ENCODE measurements at places on chromosomes 5 and 9.

GRCh38 chr5:59188419-59189225 is 605.7 kb downstream of the RAB3C start:
- peak; percentile 30 for DNase-seq

DNA sequence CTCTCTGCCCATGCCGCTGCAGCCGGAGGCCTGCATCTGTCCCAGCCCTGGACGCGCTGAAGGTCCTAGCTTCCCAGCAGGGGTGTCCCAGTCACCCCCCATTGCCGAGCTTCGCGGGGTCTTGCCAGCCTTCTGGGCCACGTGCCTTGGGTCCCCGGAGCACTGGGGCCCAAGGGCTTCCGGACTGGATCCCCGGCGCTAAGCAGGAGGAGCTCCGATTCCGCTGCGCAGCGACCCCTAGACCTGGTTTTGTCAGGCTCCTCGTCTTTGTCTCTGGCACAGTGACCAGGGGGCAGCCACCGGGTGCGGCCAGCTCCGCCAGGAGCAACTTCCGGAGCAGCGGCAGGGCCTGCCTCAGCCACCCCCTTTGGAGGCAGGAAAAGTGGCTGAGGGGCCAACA is 3.3 kb upstream of the IRX1 start:
- no peak for DNase-seq

- no peak for DNase-seq
Measured at GRCh38 chr9:97895695-97896332, 26.5 kb downstream of the TRMO start.

GRCh38 chr5:151213803-151214613 is 9.9 kb downstream of the CCDC69 start:
- peak; percentile 79 for DNase-seq

GRCh38 chr5:58183078-58183785 is 276.7 kb downstream of the PLK2 start:
- no peak for DNase-seq

GRCh38 chr9:84677080-84677479 is 7.6 kb downstream of the NTRK2 start:
- no peak for DNase-seq

DNA sequence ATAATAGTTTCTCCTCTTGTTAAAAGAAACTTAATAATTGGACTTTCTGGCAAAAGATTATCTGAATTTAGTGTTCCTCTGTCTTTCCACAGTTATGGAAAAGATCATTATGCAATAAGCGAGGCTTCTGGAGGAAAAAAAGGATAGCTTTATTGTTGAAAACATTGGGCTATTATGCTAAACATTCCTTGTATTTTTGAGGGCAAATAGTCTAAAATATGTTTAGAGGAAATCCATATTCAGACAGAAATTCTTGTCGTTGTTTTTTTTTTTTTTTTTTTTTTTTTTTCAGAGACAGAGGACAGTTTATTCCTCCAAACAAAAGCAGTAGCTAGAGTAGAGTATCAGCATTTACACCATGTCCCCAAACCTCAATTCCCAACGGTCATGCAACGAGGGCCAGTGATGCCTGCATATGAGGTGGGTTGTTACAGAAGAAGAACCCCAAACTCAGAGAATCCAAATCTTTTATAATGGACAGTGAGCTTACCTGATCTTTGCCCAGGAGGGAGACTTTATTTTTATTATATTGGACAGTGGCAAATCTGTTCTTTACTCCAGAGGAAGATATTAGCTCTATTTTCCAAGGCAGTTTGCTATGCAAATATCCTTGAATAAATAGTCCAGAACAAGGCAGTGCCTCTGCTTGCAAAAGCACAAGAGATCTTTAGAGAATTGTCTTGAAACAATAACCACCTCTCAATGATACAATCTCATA is 48.4 kb upstream of the CDK5RAP2 start:
- DNase-seq, result no peak

- no peak for DNase-seq
Measured at GRCh38 chr5:26889815-26890214, 148.6 kb downstream of the CDH9 start.

- no peak for DNase-seq
Measured at GRCh38 chr9:123281659-123282350, 13.4 kb upstream of the STRBP start.

DNA sequence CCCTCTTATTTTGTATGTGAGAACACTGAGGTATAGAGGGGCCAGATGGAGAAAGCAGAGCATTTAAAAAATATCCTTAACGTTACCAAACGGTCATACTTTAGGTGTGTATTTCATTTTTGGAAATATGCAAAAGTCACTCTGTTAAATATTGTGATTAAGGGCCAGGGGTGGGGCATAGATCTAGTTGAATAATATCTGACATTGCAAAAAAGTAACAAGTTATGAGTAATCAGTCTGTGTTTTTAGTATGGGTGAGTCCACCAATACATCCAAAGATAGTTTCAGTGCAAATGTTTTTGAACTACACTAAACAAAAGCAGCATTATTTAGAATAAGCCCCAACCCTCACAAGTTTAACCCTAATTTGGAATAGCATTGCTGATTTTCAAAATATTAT is 45.3 kb upstream of the CCDC112 start:
- no peak for DNase-seq

DNA sequence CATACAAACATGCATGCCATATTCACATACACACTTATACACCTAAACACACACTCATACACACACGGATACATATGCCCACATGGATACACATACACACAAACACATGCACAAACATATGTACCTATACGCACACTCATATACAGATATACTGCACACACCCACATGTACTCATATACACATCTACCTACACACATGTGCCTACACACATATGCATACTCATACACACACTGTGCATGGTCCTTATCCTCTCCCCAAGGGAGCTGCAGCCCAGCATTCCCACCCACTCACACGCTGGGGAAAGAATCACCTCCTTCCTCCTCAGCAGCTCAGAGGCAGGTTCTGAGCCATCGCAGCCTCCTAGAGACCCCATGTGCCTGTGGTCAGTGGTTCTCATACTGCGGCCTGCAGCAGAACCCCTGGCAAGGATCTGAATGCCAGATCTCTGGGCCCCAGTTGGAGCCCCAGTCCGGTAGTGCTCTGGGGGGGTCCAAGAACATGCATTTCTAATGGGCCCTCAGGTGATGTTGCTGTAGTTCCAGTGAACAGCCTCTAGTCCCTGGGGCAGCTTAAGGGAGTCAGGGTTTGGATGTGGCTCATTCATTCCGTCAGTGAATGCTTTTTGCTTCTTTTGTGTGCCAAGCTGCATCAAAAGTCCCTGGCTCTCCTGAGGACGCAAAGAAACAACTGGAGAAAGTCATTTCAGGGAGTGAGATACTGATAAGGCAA is 39.0 kb downstream of the SEMA4D start:
- DNase-seq, result no peak

- DNase-seq, result no peak
Measured at GRCh38 chr5:151696470-151697061, 9.9 kb upstream of the SPARC start.

GRCh38 chr5:109844148-109844547 is 154.4 kb downstream of the MAN2A1 start:
- DNase-seq, result no peak

GRCh38 chr9:84123648-84124406 is 143.2 kb downstream of the RMI1 start:
- DNase-seq, result no peak

DNA sequence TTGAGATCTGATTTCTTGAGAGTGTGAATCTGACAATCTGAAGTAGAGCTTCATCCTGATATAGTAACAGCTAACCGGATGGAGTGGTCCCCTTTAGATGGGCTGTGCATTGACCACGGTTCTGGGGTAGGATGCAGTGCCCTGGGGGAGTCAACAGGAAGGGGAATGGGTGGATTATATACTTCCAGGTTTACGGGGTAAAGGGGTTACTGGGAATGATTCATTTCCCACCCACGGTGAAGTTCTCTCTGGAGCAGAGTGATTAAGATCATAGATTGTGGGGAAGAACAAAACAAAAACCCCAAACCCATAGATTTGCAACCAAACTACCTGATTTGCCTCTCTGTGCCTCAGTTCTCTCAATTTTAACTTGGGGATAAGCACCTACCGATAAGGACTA is 1.5 kb upstream of the B4GALT7 start:
- no peak for DNase-seq

DNA sequence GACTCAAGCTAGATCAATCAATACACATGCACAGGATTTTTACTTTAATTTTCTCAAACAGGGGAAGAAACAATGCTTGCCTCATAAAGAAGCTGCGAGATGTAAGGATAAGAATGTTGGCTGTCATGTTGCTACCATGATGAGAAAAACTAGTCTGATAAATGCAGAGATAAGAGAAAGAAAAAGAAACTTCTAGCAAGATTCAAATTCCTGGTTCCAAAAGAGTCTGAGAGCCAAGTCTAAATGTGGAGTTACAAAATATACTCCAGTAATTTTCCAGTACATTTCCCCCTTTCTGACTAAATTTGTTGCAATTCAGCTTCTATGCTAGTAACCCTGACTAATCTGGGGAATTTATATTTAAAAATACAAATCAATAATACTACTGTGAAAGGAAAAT is 10.4 kb upstream of the ANXA1 start:
- no peak for DNase-seq

- no peak for DNase-seq
Measured at GRCh38 chr9:34796924-34797323, 87.0 kb upstream of the CCL21 start.

GRCh38 chr9:109107402-109108240 is 12.1 kb downstream of the TMEM245 start:
- no peak for DNase-seq

DNA sequence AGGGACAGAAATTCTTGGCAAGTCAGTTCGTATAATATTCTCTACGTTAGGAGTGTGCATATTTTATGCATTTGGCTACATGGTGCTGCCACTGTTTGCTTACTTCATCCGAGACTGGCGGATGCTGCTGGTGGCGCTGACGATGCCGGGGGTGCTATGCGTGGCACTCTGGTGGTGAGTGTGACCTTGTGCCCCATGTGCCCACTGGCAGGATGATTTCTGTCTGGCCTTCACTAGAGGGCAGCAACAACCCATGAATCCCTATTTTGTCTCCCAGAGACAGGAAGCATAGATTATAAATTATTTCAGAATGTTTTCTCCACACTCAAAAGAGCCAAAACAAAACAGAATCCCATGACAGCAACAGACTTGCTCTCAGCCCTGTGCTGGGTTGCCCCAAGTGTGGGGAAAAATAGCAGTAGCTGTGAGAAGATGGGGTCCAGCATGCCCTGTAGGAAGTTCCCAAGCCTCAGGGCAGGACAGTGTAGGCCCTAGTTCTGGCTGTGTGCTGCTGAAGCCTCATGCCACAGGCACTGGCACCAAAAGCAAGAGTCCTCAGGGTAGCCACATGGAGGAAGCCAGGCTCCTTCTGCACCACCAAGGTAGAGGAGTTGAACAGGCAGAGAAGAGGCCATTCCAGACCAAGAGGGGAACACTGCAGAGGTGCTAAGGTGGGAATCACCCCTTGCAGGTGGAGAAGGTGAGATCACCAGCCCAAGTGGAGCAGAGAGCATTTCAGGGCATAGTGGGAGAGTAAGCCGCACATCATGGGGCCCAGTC is 16.0 kb downstream of the SLC22A5 start:
- DNase-seq, result peak; percentile 32

- DNase-seq, result no peak
Measured at GRCh38 chr5:172733131-172733973, 37.6 kb downstream of the DUSP1 start.

- no peak for DNase-seq
Measured at GRCh38 chr9:14585730-14586473, 107.3 kb downstream of the ZDHHC21 start.

DNA sequence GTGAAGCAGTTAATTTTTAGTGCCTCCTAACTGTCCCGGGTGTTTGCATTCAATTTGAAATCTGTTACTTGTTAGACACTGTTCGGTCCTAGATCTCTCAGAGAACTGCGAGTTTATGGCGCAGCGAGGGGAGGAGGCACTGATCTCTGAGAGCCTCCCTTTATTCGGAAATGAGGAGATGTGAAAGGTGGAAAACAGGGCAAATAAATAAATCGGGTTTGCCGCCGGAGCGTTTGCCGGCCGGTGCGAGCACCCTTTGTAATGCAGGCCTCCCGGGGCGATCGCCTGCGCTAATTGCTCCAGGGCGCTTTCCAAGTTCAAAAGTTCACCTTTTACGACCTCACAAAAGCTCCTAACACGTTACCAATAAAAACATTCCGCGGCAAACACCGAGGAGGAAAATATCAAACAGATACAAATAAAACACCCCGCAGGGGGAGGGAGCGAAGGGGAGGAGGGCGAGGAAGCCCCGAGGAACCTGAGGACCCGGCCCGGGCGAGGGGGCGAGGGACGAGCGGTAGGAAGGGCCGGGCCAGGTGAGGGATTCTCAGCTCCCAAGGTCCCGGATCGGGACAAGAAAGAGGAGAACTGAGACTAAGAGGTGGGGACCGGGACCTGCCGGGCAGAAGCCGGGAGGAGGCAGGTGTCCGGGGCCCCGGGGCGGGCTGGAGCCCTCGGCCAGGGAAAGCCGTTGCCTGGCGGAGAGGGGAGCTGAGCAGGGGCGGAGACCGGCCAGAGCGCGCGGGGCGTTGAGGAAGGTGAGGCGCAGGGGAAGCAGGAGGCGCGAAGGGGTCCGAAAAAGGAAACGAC is 1.4 kb downstream of the NR6A1 start:
- DNase-seq, result peak; percentile 14

- DNase-seq, result no peak
Measured at GRCh38 chr5:173592050-173592669, 24.3 kb downstream of the BOD1 start.

GRCh38 chr5:61813361-61813760 is 481.3 kb downstream of the ZSWIM6 start:
- DNase-seq, result no peak

DNA sequence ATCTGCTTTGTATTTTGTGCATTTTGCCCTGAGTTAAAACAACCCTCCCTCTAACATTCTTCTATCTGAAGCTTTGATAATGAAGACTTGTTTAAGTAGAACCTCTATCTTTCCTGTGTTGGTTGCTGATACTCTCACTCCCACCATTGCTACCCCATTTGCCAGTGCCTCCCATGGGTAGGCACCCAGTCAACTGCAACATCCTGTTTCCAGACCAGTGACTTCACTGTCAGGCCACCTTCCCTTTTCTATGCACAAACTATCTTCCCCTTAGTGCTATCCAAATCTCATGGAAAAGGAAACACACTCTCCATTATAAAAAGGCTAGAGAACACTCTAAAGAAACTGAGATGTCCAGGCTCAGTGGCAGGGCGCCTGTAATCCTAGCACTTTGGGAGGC is 5.6 kb upstream of the IARS1 start:
- no peak for DNase-seq

- DNase-seq, result no peak
Measured at GRCh38 chr5:81166430-81166829, 66.7 kb upstream of the CKMT2 start.

DNA sequence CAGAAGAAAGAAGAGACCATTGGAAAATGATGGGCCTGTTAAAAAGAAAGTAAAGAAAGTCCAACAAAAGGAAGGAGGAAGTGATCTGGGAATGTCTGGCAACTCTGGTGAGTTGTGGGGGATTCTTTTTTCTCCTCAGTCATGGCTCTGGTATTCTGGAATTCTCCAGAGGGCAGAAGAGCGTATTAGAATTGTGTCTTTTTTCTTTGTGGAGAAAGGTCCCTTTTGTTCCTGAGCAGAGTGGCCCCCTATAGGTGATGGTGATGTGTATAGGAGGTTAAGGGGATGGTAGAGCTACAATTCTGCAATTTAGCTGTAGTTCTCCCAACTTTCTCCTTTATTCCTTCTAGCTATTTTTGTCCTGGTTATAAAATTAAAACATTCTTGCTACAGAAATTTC is 1.6 kb upstream of the DHFR start:
- no peak for DNase-seq
